ENCODE measurements at places on chromosomes 7 and 10. TPM values are rescaled to one million over a fixed set of nuclear protein-coding genes. Genes with fewer than 3 reads are reported as not detected.

DNA sequence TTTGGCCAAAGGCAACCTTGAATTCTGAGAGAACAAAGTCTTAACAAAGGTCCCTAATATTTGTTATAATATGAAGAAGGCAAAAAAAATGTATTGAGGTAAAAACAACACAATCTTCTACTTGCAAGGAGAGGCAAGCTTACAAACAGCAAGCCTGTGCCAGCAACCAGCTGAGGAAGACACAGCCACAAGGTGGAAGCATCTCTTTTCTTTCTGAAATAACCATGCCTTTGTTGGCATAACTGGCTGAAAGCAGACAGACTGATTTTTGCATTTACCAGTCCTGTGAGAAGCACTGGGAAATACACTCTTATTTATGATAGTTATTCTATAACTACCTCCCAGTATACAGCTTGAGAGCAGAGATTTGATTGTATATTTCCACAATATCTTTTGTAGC, 292.0 kb downstream of the PHTF2 start:
- DNase-seq = no peak

DNA sequence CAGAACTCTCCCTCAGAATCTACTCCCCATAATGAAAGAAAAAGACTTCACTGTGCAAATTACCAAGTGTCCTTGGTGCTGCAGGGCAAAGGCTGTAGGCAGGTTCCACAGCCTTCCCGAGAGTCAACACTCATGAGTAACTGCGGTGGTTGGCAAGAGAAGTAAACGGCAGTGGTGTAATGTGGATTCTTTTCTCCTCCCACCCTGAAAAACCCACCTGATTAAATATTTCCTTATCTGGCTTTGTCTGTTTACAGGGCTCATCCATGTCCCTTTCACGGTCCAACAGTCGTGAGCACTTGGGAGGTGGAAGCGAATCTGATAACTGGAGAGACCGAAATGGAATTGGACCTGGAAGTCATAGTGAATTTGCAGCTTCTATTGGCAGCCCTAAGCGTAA, 300.9 kb downstream of the BICC1 start:
- no peak for DNase-seq

DNA sequence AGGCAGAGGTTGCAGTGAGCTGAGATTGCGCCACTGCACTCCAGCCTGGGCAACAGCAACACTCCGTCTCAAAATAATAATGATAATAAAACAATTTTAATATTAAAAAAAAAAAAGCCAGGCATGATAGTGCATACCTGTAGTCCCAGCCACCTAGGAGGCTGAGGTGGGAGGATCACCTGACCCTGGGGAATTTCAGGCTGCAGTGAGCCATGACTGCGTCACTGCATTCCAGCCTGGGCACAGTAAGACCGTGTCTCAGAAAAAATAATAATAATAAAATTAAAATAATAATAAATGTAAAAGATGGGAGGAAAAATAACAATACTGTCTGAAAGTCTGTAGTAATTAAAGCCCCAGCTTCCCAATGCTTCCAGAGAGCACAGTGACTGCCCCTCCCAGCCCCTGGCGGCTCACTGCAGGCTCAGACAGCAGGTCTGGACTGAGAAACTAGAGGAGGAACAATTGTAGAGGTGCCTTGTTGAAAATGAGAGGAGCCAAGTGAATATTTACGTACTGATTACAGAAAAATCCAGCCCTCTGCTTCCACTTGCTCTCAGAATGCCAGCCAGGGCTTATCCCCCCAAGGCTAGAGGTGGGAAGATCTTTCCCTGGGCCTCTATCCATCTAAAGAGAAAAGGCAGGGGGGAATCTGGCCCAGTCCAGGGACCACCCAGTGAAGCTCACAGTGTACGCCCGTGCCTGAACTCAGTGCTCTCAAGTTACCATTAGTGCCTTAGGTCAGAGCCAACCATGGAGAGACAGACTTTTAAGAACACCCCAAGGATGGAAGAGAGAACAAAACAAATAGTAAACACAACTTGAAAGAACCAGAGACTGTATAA, 112.8 kb downstream of the PARD3 start:
- no peak for DNase-seq

DNA sequence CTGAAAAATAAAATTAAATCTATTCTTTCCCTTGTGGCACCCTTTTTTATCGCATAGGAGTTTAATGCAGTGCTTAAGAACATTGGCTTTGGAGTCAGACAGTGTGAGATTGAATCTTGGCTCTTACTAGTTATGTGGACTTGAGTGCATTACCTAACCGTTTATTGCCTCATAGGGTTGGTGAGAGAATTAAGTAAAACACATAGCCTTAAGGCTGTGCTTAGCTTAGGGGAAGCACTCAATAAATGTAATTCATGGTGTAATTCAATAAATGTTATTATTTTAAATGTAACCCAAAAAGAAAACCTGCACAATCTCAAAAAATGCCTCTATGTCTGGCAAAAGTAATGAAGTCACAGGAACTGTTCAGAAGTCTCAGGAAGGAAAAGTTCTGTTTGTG, 2.7 kb downstream of the STK17A start:
- DNase-seq = no peak

DNA sequence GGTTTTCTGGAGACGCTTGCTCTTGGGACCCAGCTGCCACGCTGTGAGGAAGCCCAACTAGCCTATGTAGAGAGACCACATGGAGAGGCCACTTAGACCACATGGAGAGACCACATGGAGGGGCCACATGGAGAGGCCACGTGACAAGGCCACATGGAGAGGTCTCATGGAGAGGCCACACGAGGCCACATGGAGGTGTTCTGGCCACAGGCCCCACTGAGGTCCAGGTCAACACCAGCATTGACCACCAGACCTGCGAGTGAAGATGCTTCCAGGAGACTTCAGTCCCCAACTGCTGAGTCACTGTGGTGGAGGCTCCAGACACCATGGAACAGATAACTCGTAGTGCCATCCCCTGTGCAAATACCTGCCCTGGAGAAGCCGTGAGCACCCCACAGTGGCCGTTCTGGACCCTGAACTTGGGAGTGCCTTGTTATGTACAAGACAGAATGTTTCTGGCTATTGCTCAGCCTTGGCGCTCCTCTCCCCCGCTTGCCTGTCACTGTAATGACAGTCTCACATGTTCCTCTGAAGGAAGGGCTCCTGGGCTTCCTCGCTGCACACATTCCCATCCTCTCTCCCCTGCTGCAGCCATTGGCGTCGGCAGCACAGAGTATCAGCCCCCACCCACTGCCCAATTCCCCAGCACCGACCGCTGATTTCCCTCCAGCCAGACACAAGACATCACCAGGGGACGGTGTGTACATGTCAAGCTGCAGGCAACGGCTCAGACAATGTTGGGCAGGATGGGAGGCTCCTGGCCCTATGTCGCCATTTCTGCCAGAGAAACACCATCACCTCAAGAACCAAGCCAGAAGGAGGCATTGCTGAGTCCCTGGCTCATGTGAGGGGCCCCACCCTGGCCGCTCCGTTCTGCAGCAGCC, 49.0 kb upstream of the TNRC18 start:
- no peak for DNase-seq

- DNase-seq = no peak
These were observed 11.3 kb downstream of the XRCC2 start for GRCh38 chr7:152664636-152665035.

Gene IGF2BP3
- total RNA-seq = 6.7 TPM

Gene PLAU
- 10.8 TPM for total RNA-seq

Gene EPHB6
- 18.9 TPM for total RNA-seq

Measured in hematopoietic multipotent progenitor cell (in vitro differentiated cells).